ENCODE measurements at places on chromosomes 3 and 15.

DNA sequence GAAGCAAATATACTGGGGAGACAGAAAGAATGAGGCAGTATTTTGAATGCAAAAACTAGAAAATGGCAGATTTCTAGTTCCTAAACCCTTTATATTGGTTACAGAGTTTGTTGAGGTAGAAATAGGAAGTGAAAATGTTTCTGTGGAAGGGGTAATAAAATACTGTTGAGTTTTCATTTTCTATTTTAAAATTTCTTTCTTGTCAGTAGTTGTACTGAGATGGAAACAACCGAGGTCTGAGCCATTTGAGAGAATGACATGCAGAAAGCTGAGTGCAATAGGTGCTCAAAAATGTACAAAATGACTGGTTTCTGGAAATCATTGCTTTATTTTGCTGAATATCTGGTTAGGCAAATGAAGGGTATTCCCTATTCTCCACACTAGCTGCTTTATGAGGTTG, 361.4 kb downstream of the CHL1 start:
- DNase-seq, result no peak

DNA sequence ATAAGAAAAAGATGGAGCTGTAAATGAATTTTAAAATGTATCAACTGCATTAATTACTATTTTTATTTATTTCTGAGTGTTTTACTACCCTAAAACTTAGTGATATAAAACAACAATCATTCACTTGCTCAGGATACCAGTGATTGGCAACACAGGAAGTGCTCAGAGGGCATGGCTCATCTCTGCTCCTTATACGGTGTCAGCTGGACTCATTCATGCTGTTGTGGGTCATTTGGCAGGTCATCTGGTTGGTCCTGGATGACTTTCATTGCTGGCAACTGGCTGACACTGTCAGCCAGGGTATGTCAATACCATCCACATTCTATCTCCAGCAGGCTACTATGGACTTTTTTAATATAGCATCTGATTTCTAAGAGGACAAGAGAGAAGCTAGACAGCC, 689.6 kb upstream of the NECTIN3 start:
- DNase-seq, result no peak

GRCh38 chr3:39349080-39349479, 19.6 kb downstream of the CCR8 start:
- no peak for DNase-seq

- peak; percentile 27 for DNase-seq
Measured at GRCh38 chr15:45276831-45277230, 24.8 kb downstream of the SLC28A2 start.

- no peak for DNase-seq
Measured at GRCh38 chr3:184718431-184718830, 6.6 kb upstream of the MAGEF1 start.

GRCh38 chr3:187445356-187445755, 77.2 kb downstream of the RTP4 start:
- DNase-seq, result no peak

DNA sequence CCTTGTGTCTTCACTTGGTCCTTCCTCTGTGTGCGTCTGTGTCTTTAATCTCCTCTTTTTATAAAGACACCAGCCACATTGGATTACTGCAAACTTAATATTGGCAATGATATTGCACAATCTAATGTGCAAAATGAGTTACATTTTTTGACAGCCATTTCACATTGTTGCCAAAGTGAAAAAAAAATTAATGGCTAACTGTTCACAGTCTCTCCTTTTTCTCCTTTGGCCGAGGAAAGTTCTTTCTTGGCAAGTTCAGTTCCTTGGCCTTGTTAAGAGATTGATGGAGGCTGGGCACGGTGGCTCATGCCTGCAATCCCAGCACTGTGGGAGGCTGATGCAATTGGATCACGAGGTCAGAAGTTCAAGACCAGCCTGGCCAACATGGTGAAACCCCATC, 62.2 kb upstream of the ZNF280D start:
- peak; percentile 41 for DNase-seq

- no peak for DNase-seq
Measured at GRCh38 chr3:30439451-30440053, 166.8 kb upstream of the TGFBR2 start.

- peak; percentile 61 for DNase-seq
Measured at GRCh38 chr15:88605189-88606069, 15.7 kb upstream of the AEN start.

GRCh38 chr3:50600841-50601591, 10.6 kb downstream of the CISH start:
- DNase-seq, result peak; percentile 90

- DNase-seq, result no peak
Measured at GRCh38 chr3:46659285-46659684, 34.2 kb downstream of the ALS2CL start.

- DNase-seq, result no peak
Measured at GRCh38 chr15:32718821-32719716, 1.3 kb downstream of the GREM1 start.

- DNase-seq, result peak; percentile 38
Measured at GRCh38 chr15:63970621-63971426, 75.5 kb downstream of the DAPK2 start.

GRCh38 chr3:42159706-42160472, 68.7 kb downstream of the TRAK1 start:
- no peak for DNase-seq

GRCh38 chr15:45180201-45180600, 7.6 kb downstream of the SHF start:
- DNase-seq, result no peak

GRCh38 chr3:153431076-153431475, 269.1 kb downstream of the RAP2B start:
- no peak for DNase-seq

DNA sequence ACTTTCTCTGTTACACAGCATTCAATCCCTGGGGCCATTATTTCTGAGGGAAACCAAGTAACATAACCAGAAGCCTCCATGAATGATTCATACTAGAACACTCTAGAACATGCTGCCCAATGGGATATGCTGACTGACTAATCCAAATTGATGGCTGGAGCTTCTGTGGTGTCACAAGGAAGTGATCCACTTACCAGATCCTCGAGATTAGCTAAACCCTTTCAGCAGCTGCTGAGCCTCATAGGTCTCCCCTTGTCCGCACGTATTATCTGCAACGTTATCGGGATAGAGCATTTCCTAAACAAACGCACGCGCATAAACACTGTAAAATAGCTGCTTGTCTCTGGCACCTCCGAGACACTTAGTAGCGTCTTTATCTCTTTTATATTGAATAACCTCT, 61.2 kb upstream of the PROK2 start:
- no peak for DNase-seq

- DNase-seq, result no peak
Measured at GRCh38 chr3:161274691-161275298, 53.7 kb downstream of the NMD3 start.

- DNase-seq, result no peak
Measured at GRCh38 chr3:23474580-23475357, 271.6 kb downstream of the UBE2E2 start.

GRCh38 chr3:136974670-136975069, 16.9 kb downstream of the IL20RB start:
- no peak for DNase-seq

GRCh38 chr15:45729141-45729540, 94.3 kb downstream of the SQOR start:
- DNase-seq, result no peak

DNA sequence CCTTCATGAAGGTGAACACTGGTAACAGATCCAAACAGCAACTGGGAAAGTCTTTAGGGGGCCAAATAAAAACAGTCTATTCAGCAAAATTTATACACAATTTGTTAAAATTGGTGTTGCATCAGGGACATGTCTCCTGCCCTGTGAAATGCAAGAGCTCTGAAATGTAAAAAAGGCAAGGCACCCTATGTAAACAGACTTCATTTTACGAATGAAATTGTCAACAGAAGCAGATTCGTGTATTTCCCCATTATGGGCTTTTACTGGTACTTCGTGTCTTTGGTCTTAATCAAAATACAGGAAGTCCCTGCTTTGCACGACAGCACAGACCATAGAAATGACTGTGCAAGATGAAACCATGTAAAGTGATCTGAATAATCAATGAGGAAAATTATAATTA, 127.3 kb upstream of the THBS1 start:
- no peak for DNase-seq

DNA sequence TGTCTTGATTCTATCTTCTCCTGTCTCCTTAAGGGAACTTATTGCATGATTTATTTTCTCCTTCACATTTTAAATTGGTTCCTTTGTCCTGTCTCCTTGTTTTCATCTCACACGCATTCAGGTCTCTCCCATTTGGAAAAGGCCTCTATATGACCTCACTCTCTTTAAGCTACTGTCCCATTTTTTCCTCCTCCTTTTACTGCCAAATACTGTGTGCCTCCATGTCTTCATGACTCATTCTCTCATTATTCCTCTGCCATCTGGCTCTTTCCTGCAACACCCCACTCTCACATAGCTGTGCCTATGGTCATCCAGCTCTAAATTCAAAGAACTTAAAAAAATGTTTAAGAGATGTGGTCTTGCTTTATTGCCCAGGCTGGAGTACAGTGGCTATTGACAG, 48.0 kb downstream of the TYRO3 start:
- peak; percentile 57 for DNase-seq

DNA sequence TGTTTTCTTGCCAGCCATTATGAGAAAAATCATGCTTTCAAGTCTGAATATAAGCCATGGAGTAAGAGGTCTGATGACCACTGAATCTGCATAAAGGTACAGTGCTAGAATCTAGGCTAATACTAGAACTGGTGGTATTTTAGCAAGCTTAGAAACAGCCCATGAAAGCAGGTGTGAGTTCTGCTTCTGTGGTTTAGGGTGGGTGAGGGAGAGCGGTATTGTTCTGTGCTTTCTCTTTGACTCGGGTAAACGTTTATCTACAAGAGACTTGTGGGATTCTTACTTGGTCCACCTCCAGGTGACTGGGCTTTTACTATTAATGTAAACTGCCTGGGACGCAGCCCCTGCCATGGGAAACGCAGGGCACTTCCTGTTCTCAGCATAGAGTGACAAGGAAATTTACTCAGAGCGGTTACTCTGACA, 55.2 kb downstream of the PGPEP1L start:
- no peak for DNase-seq

DNA sequence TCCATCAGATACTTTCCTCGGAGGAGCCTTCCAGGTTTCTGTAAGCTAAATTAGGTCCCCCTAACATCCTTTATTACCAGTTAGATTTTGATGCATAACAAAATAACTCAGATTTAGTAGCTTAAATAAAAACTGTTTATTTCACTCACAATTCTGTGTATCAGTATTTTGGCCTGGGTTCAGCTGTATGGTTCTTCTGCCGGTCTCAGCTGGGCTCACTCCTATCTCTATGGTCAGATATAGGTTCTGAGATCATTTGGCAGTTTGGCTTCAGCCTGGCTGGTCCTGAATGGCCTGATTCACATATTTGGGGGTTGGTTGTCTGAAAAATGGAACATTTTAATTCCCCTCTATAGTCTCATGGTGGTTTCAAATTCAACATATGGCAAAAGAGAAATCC, 1125.3 kb downstream of the TBL1XR1 start:
- no peak for DNase-seq

- DNase-seq, result no peak
Measured at GRCh38 chr3:71355862-71356261, 227.7 kb downstream of the FOXP1 start.

DNA sequence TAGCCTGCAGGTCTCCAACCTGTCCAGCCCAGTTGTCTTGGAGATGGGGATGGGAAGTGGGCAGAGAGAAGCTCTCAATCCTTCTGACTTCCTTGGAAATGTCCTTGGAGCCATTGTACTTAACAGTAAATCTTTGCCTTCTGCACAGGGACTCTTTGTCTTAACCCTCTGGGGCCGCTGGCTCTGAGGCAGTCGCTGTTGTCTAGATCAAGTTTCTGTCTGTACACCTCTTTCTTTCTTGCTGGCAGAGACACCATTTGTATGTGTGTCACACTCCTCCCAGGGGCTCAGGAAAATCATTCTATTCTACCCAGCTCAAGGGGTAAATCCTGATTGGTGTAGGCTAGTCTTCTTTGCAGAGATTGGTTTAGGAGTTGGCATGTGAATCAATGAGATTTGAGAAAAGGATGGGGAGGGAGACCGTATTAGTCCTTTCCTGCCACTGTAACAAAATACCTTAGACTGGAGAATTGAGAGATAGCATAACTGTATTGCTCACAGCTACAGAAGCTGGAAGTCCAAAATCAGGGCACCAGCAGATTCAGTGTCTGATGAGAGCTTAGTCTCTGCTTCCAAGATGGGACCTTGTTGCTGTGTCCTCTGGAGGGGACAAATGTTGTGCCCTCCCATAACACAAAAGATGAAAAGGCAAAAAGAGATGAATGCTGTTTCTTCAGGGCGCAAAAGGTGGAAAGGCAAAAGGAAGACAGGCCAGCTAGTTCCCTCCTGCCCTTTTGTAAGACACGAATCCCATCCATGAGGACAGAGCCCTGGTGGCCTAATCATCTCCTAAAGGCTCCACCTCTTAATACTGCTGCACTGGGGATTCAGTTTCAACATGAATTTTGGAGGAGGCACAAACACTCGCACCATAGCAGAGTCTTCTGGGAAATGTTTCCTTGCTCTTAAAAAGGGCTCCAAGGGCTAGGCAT, 66.3 kb downstream of the PPCDC start:
- DNase-seq, result no peak

- no peak for DNase-seq
Measured at GRCh38 chr15:101055411-101055810, 136.3 kb downstream of the LRRK1 start.

DNA sequence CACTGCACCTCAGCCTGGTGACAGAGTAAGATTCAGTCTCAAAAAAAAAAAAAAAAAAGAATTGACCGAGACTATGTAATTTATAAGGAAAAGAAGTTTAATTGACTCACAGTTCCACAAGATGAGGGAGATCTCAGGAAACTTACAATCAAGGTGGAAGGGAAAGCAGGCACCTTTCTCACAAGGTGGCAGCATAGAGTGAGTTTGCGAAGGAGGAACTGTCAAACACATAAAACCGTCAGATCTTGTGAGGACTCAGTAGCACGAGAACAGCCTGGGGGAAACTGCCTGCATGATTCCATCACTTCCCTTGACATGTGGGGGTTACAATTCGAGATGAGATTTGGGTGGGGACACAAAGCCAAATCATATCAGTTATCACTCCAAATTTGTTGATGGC, 380.9 kb downstream of the EDEM1 start:
- DNase-seq, result no peak

DNA sequence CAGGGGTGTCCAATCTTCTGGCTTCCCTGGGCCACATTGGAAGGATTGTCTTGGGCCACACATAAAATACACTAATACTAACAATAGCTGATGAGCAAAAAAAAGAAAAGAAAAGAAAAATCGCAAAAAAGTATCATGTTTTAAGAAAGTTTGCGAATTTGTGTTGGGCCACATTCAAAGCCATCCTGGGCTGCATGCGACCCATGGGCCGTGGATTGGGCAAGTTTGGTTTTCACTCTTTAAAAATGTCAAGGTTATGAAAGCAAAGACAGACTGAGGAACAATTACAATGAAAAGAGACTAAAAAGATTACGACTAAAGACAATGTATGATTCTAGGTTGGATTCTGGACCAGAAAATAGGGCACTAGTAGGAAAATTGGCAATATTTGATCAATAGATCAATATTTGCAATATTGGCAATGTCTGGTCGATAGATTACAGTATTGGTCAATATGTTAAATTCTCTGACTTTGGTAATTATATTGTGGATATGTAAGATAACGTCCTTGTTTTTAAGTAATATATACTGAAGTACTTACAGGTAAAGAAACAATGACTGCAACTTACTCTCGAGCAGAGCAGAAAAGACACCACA, 19.9 kb downstream of the CCNL1 start:
- DNase-seq, result no peak
